Cardiac septum (tissue), 1 donor: ENCODE measurements at places on chromosomes 3 and 15. TPM values are rescaled to one million over a fixed set of nuclear protein-coding genes. Genes with fewer than 3 reads are reported as not detected.
A peak's percentile ranks its signal among the peaks of the same experiment; 100 is the strongest.

The TBC1D5 gene
- 25.9 TPM for total RNA-seq

DNA sequence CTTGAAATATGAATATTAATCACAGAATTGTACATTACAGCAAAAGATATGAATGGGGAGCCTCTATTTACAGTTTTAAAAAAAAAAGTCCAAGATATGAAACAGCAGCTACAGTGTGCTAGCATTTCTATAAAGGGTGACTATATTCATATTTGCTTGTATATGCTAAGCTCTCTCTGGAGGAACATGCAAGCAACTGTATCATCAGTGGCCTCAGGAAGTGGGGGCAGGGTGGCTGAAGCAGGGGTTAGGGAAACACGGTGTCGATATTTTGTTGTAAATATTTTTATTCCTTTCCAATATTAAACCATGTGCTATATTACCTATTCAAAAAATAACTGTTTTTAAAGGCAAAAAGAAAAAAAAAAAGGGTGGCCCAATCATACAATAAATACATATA, 2.3 kb downstream of the UACA start:
- DNase-seq = no peak

- peak; percentile 44 for DNase-seq
Observed at GRCh38 chr15:77025083-77025901, 30.4 kb downstream of the PSTPIP1 start.

- DNase-seq = peak; percentile 36
Observed at GRCh38 chr3:127233371-127233770, 40.4 kb downstream of the PRR23E start.

- DNase-seq = no peak
Observed at GRCh38 chr3:134311693-134312071, 61.0 kb upstream of the RYK start.

DNA sequence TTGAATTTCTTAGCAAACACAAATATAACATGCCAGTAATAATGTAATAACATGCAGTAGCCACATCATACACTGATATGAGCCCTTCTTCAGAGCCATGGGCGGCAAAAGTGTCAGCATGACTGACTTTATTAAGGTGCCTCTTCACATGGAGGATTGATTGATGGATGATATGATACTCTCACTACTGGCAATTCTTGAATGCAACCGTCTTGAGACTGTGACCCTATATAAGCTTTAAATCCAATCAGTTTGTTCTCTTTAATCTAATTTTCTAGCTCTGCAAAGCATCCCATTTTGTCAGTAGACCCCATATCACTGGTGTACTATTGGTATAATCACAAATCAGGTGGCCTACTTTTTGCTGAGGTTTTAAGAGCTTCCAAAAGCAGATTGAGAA, 463.7 kb upstream of the ROBO2 start:
- DNase-seq = no peak

The LRRC2 gene
- total RNA-seq = 70.6 TPM
